CD14-positive monocyte (primary cell): ENCODE measurements at places on chromosomes 7 and 10.

DNA sequence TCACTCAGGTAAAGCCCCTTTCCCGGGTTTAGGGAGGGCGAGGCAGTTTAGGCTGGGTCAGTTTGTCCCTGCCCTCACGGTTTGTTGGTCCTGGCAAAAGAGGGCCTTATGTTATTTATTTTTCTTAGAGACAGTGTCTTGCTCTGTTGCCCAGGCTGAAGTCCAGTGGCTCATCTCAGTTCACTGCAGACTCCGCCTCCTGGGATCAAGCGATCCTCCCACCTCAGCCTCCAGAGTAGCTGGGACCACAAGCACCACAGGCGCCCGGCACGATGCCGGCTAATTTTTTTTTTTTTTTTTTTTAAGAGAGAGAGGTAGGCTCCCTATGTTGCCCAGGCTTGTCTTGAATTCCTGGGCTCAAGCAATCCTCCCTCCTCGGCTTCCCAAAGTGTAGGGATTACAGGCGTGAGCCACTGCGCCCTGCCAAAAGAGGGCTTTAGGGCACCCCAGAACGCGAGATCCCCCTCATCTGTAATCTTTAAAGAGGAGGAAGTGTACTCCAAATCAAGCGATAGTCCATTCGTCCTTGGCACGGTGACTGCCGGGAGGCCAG, 626 bp upstream of the BMS1 start:
- H3K4me3 ChIP-seq, result peak overlapping the region; percentile 80
- H3K27ac ChIP-seq, result peak overlapping the region; percentile 91
- H3K4me1 ChIP-seq, result peaks cover 13% of the 10 kb centered on the region
- H3K27me3 ChIP-seq, result no peaks in the 10 kb centered on the region
- H3K36me3 ChIP-seq, result peaks cover 23% of the 10 kb centered on the region

- no peak overlapping the region for H3K27ac ChIP-seq
Measured at GRCh38 chr10:117246997-117247671, 6.2 kb downstream of the SLC18A2 start.

DNA sequence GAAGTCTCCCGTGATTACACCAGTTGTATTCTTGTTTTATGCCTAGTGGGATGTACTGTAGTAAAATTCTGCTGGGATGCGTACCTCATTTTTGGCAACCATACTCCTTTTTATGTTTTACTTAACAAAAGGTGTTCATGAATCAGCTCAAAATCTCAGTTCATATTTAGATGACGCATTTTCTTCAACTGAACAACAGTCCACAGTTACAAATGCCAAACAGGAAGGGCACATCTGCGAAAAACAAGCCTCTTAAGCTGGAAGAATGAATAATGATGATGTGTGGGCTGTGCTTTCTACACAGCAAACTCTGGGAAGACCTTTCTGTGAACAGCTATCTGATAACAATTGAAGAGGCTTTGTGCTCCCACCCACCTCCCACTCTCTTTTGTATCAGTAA, 68.4 kb upstream of the NRBF2 start:
- H3K27ac ChIP-seq, result no peak overlapping the region
- no peaks in the 10 kb centered on the region for H3K27me3 ChIP-seq
- H3K36me3 ChIP-seq, result no peaks in the 10 kb centered on the region
- DNase-seq, result no peak
- peaks cover 11% of the 10 kb centered on the region for H3K4me1 ChIP-seq

- H3K4me1 ChIP-seq, result no peaks in the 10 kb centered on the region
- no peak overlapping the region for H3K4me3 ChIP-seq
- no peaks in the 10 kb centered on the region for H3K27me3 ChIP-seq
- no peaks in the 10 kb centered on the region for H3K36me3 ChIP-seq
- no peak overlapping the region for H3K27ac ChIP-seq
- no peak for DNase-seq
Measured at GRCh38 chr10:2011106-2011716, 273.9 kb upstream of the ADARB2 start.

- no peaks in the 10 kb centered on the region for H3K27me3 ChIP-seq
- DNase-seq, result no peak
- H3K4me1 ChIP-seq, result no peaks in the 10 kb centered on the region
- H3K36me3 ChIP-seq, result no peaks in the 10 kb centered on the region
- no peak overlapping the region for H3K27ac ChIP-seq
Measured at GRCh38 chr10:52213321-52213752, 100.7 kb upstream of the DKK1 start.

DNA sequence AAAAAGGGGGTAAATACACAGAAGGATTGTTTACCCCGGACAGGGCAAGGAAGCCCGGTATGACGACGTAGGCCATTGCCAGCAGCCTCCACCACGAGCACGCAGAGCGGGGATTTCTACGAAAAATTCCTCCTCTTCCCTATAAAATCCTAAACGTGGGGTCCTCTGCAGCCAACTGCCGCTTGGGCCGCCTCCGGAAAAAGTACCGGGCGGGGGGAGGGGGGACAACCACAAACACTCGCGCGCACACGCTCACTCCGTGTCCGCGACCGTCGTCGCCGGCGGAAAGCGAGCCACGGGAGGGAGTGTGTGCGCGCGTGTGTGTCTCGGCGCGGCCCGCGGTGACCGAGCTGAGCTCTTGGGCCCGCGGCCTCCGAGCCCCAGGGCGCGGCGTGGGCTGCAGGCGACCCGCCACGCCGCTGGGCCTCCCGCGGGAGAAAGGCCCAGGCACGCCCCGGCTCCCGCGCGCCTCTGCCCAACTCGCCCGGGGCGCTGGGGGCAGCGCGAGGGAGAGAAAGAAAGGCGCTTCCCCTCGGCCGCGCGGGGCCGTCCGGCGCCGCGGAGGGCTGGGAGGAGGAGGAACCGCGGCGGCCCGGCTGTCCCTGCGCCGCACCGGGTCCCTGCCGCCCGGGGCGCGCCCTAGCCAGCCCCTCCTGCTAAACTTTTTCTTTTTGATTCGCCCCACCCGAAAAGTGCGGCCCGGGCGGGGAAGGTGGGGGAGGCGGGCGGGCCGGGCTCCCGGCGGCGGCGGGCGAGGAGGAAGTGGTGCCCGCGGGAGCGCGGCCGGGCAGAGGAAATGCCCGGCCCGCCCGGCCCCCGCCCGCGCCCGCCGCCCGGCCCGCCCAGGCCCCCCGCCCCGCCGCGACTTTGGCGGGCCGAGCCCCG, 1.5 kb downstream of the CTBP2 start:
- peak overlapping the region; percentile 83 for H3K27ac ChIP-seq
- H3K4me3 ChIP-seq, result peak overlapping the region; percentile 46
- peaks cover 61% of the 10 kb centered on the region for H3K4me1 ChIP-seq
- H3K27me3 ChIP-seq, result peaks cover 8% of the 10 kb centered on the region

DNA sequence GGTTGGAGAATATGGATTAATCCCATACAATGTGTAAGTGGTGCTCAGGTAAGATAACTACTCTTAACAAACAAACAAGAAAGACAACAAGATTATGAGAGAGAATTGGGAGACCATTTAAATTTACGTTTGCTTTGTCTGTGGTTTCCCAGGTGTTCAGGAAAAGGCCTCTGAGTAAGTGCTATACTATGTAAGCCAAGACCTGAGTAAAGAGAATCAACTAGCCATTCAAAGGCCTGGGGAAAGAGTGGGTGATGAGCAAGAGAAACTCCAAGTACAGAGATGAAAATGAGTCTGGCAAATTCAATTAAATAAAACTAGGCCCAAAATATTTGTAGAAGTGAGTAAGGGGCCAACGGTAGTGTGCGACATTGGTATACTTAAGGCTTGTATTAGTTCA, 9.9 kb downstream of the CSTF2T start:
- no peaks in the 10 kb centered on the region for H3K27me3 ChIP-seq
- no peaks in the 10 kb centered on the region for H3K36me3 ChIP-seq
- H3K4me1 ChIP-seq, result no peaks in the 10 kb centered on the region
- H3K27ac ChIP-seq, result no peak overlapping the region

DNA sequence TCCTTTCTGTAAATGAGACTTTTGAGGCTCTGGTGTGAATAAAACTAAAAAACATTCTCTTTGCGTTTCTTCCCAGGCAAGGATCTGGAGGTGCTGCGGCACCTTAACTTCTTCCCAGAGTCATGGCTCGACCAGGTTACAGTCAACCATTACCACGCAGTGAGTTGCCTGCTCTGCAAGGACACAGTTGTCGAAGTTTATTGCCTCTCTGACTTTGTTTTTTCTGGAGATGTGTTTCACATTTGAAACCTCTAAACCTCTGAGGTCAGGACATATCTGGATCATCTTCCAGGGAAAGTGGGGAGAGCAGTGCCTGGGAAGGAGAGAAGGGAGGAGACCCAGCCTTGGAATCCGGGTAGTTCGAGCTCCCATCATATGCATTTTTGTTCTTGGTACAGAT, 43.4 kb upstream of the PLEKHA1 start:
- DNase-seq, result no peak
- H3K27me3 ChIP-seq, result no peaks in the 10 kb centered on the region
- no peaks in the 10 kb centered on the region for H3K4me1 ChIP-seq
- H3K4me3 ChIP-seq, result no peak overlapping the region

DNA sequence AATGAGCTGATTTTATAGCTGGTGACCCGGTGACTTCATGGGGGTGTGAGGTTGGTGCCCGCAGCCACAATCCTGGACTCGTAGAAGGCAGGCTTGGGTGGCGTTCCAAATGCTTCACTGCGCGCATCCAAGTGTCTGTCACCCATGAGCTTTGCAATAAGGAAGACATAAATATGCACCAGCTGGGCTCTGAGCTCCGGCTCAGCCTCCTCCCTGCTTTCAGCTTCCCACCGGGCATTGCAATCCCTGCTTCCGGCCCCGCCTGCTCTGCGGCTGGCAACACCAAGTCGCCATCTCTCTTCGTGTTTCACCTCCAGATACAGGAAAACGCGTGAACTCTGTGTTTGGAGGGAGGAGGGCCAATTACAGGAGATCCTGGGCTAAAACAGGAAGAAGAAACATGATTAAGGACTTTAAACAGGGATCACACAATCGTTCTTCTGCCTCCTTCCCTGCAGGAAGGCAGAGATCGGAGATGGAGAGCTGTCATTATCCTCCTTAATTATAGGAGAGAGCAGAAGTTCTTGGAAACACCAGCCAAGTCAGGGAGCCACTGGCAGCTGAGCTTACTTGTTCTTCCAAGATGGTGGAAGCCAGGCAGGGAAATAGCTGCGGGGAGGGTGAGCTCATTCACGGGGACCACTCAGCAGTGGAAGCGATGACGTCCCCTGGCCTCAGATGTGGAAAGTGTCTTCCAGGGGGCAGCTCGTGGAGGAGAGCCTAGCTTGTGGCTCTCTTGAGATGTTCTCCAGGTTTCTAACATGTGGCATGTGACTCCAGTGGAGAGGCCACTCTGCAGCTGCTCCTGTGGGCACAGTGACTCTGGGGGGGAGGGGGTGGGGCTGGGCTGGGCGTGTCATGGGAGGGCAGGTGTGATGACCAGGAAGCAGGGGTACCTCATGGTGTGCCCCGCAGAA, 134.9 kb downstream of the CAMK1D start:
- no peaks in the 10 kb centered on the region for H3K36me3 ChIP-seq
- H3K4me1 ChIP-seq, result no peaks in the 10 kb centered on the region
- H3K27me3 ChIP-seq, result no peaks in the 10 kb centered on the region
- no peak overlapping the region for H3K4me3 ChIP-seq
- DNase-seq, result no peak

DNA sequence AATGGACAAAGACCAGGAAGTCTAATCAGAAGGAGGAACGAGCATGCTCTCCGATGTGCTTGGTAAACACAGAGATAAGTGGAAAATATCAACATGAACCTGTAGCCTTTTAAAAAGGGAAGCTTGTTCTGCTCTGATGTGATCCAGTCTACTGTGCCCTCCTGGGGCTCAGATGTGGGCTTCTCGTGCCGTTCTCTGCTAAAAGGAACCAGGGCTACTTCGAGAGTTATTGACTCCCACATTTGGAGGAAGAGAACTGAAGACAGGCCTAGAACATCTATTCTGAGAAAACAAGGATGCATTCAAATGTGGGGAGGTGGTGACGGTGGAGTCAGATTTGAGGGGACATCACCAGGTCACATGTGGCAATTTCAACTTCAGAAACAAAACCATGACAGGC, 325.4 kb downstream of the GLRX3 start:
- H3K27ac ChIP-seq, result no peak overlapping the region
- H3K36me3 ChIP-seq, result no peaks in the 10 kb centered on the region
- no peak overlapping the region for H3K4me3 ChIP-seq
- no peaks in the 10 kb centered on the region for H3K4me1 ChIP-seq

GRCh38 chr10:24209432-24209771, 464 bp downstream of the KIAA1217 start:
- DNase-seq, result no peak
- no peaks in the 10 kb centered on the region for H3K36me3 ChIP-seq
- peaks cover 32% of the 10 kb centered on the region for H3K27me3 ChIP-seq
- no peak overlapping the region for H3K4me3 ChIP-seq
- H3K4me1 ChIP-seq, result no peaks in the 10 kb centered on the region

- H3K4me1 ChIP-seq, result no peaks in the 10 kb centered on the region
- no peak within 1 kb of the TSS for H3K27ac ChIP-seq
- H3K27me3 ChIP-seq, result peaks cover 34% of the 10 kb centered on the region
- no peak for DNase-seq
Measured at GRCh38 chr10:59362144-59362958, at the start of gene FAM13C. Gene FAM13C, minus strand, starts transcription at chr10:59362549. Its CDS starts 89 bp downstream, at chr10:59362460.

DNA sequence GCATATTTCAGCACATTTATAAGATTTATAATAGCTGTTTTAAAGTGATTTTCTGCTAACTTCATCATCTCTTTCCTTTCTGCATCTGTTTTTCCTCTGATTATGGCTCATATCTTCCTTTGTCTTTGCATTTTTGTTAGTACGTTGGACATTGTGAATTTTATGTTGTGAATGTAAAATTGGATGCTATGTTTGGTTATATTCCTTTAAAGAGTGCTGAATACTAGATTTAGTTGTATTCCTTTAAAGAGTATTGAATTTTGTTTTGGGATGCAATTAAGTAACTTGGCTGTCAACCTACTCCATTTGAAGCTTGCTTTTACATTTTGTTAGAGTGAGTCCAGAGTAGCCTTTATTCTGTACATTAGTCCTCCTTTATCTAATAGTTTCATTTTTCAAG, 81.2 kb downstream of the ZNF777 start:
- H3K27ac ChIP-seq, result no peak overlapping the region
- H3K36me3 ChIP-seq, result no peaks in the 10 kb centered on the region
- no peaks in the 10 kb centered on the region for H3K4me1 ChIP-seq
- no peak for DNase-seq
- H3K4me3 ChIP-seq, result no peak overlapping the region

- H3K4me3 ChIP-seq, result no peak overlapping the region
- H3K27ac ChIP-seq, result peak overlapping the region; percentile 46
- DNase-seq, result peak; percentile 87
- H3K4me1 ChIP-seq, result peaks cover 76% of the 10 kb centered on the region
- H3K27me3 ChIP-seq, result no peaks in the 10 kb centered on the region
Measured at GRCh38 chr7:106871793-106872571, 6.9 kb downstream of the PIK3CG start.

DNA sequence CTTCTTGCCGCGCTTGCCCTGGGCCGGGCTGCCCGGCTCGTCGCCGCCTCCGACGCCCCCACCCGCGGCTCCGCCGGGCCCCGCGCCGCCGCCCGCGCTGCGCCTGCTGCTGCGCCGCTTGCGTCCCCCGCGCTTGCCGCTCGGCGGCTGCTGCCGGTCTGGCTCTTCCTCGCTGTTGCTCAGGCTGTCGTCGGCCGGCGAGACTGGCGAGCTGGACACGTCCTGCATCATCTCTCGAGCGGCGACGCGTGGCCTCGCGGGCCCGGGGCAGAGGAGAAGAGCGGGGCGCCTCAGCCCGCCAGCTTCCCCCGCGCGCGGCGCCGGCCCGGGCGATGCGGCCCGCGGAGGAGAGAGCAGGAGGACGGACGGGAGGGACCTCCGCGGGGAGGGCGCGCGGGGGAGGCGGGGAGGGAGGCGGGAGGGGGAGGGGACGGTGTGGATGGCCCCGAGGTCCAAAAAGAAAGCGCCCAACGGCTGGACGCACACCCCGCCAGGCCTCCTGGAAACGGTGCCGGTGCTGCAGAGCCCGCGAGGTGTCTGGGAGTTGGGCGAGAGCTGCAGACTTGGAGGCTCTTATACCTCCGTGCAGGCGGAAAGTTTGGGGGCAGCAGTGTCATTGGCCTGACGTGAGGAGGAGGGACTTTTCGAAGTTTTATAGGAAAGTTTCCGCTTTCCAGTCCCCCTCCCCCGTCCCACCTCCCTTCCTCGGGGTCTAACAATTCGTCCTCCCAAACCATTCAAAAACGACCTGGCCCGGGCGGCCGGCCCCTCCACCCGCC, at the start of gene TWIST1:
TWIST1 (minus strand) TSS at position 546 of the 779 bp plus-strand sequence; CDS start at position 231, 315 bp downstream.
- H3K27me3 ChIP-seq, result peaks cover 93% of the 10 kb centered on the region
- DNase-seq, result no peak
- no peak within 1 kb of the TSS for H3K27ac ChIP-seq
- H3K4me1 ChIP-seq, result peaks cover 17% of the 10 kb centered on the region
